Posterior vena cava (tissue), 2 donors: ENCODE measurements at places on chromosomes 2 and 18.

- DNase-seq = no peak
These were observed 273.7 kb upstream of the PIK3C3 start for GRCh38 chr18:41681138-41681880.

DNA sequence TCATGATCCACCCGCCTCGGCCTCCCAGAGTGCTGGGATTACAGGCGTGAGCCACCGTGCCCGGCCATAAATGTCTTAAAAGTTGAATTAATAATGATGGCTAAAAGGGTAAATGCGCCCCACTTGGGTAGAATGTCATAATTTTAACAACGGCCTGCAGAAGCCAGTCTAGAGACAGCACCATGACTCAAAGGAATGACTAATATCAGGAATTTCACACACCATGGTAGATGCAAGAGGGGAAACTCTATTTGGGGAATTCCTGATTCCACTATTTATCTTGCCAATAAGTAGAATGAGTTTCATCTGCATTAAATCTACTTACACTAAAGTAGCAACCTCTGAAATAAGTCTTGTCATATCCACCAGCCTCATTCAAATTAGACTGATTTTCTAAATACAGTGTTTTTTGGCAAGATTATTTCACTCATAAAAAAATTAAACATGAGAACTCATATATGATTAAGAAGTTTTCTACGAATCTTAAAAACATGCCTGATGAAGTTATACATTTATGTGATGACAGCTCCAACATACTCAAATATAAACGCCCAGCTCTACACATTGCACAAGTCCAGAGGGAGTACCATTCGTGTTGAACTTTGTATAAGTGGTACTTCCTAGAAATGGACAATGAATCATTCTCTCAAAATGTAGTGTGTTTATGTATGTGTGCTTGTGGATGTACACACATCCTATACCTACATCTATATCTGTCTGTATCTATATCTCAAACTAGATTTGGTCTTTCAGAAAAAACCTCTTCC lies 309.7 kb downstream of the IRS1 start:
- no peak for DNase-seq

DNA sequence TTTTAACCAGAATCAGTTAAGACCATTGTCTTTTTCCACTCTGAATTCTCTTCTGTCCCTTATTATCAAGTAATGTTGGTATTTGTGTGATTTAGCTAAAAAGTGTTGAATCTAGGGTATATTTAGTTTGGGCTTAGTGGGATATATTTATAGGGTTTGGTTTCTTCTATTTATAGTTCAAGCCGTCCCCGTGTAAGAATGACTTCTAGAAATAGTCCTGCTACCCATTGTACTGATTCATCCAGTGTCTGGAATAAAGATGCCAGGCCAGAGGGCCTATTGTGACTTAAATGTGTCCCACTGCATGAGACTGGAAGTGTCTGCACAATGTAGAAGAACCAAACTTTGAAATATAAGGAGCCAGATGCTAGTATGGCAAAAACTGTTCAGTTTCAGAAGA lies 364.8 kb downstream of the TNS1 start:
- DNase-seq = no peak

GRCh38 chr2:218557941-218558340 lies 10.2 kb downstream of the USP37 start:
- no peak for DNase-seq

DNA sequence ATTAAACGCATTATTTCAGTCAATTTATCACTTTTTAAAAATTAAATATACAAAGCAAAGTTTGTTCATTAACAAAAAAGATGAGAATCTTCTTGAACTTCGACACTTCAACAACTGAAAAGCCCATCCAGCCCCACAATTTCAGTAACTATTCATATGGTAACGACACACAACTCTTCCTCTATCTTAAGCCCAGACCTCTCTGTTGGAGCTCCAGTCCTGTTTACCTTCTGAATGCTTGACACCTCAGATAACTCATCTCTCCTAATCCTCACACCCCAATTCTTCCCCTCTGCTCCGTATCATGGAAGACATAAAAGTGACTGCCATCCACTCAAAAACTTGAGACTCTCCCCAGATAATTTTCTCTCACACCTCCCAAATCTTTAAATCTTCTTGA lies 12.6 kb downstream of the USP37 start:
- no peak for DNase-seq

DNA sequence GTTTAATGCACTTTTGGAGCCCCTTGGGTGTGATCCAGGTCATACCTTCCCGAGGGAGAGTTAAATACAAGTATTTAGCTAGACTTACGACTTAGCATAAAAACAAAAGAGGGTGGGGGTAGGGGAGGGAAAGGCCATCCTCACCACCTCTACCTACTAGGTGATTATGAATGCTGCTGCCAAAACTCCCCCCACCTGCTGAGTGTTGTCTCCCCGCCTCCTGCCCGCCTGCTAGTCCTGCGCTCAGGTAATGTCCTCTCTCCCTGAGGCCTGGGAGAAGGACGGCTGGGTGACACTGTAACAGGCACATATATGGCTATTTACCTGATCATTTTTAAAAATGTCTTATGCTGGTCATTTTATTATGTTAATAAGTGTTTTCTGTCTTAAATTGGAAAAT lies 3.0 kb upstream of the NCKAP5 start:
- no peak for DNase-seq

DNA sequence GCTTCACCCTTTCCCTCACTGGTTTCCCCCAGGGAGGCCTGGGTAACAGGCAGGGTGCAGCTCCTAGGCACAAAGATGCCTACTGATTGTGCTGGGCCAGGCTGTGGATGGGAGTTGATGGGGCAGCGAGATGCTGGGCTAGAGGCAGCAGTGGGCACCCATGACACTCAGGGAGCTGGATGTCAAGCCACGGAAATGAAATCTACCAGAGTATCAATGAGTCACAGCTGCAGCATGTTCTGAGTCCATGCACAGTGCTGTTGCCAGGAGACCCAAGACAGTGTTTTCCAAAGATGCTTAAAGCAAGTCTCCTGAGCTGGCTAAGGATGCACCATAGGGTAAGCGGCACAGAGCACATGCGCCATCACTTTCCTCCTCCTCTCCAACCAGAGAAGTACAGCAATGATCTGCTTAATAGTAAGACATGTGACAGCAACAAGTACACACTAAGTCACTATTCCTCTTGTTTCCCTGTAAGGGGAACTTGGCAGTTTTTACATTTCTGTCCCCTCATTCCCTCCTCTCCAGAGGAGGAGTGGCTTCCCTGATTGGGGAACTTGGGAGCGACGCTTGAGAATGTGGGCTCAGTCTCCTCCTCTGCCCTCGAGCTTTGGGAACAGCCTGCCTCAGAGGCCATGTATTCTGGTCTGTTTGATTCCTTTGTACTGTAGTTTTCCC lies 57.2 kb downstream of the CDC42EP3 start:
- no peak for DNase-seq

GRCh38 chr2:29014331-29014730 lies 33.2 kb downstream of the TOGARAM2 start:
- DNase-seq = no peak

DNA sequence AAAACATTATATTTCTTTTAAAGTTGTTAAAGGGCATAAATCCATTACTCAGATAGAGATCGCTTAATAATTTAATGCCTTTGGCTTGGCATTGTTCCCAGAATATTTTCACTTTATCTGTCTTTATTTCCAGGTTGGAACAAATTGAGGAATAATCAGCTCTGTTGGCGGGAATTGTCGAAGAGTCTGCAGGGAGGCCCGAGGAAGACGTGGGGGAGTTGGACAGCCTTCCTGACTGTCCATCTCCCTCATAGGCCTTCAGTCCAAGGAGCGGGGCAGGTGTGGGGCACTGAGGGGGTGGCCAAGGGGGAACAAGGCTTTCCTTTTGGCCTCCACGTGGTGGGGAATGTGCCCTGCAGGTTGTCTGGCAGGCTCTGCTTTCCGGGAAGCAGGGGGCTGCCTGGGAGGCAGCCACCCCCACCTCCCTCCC lies 179.6 kb downstream of the ZBTB7C start:
- no peak for DNase-seq

DNA sequence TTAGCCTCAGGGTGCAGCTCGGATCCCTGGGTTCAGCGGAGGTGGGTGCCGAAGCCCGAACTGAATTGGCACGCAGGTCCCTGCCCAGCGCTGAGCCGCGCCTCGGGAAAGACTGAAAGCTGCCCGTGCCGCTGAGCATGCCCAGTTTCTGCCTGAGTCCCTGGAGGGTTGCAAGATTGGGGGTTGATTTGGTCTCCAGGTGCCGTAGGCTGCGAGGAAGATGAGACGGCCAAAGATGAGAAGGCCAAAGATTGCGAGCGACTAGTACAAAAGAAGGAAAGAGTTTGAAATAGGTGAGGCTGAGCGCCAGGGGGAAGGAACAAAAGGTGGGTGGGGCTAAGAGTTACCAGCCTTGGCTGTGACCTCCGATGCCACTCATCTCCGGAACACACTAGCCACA lies 852 bp upstream of the KCNH7 start:
- DNase-seq = no peak

DNA sequence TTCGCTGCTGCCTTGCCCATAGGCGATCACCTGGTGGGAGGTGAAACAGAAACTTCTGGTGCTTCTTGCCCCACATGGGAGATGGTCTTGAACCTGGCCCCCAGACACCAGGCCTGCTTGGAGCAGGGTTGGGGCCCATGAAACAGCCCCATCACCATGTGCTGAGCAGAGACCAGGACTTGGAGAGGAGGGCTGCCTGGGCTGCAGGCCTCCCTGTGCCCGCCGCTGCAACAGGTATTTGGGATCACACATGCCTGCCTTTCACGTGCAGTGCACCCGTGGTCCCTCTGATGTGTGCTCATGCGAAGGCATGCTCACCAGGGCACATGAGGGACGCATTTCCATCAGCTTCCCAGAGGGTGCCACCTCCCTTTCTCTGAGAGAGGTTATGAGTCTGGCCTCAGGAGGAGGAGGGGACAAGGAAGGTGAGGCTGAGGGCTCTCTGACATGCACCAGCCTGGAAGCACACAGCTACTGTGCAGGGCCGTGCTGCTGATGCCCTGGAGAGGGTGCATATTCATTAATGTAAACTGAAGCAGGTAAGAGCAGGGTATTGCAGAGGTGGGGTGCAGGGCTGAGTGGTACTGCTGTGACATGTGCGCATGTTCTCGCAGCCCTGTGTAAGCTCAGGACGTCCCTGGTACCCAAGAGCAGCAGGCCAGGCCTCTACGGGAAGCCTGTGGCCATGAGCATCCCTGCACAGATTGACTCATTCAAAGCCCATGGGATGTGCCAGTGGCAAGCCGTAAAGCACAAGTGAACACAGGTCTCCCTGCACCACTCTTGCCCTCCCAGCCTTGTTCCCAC lies 4.2 kb upstream of the OXER1 start:
- DNase-seq = no peak

DNA sequence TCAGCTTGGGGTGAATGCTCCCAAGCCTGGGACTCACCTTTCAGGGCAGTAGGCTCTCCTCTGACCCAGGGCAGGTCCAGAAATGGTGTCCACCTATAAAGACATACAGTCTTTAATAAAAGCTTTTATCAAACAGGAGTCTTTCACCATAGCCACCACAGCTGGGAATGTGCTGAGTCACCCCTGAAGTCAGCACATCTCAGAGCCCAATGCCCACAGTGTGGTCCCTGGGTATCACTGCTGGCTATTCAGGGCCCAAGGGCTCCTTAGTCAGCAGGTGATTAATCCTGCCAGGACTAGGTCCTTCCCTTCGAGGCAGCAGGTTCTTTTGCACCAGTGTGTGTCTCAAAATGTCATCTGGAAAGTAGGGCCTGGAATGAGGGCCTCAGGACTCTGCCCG lies 181.9 kb downstream of the MEMO1 start:
- no peak for DNase-seq

DNA sequence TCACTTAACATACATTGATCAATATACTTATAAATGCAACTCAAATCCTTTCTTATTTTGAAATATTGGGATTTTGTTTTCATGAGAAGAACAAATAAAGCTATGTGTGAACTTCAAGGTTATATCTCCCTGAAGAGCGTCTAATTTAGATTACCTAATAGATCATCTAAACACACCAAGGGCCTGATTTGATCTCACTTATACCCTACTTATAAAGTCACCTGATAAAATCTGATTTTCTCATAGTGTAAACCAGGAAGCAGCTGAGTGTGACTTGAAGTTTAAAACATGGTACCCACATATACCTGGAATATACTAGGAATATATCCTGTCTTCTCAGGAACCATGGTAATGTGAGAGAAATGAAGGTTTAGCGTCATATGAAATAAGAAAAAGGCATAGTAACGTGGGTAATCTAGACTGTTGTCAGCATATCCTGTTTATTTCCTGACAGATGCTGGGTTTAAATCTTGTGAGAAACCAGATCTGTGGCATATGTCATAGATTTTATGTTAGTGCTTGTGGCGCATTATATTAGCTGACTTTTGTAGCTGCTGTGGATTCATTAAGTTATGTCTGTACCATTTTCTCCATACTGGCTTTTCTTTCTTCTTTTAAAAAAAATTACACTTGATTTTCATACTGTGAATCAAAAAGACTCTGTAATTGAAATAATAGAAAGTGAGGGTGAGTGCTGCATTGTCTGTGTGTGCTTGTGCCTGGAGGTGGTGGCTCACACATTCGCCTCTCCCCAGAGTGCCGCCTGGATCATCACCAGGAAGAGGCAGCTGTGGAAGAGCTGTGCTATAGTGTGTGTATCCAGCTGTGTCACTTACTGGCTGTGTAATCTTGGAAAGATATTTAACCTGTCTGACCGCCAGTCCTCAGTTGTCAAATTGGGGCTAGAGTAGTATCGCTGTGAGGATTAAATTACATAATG lies 164.0 kb downstream of the MYO3B start:
- no peak for DNase-seq

DNA sequence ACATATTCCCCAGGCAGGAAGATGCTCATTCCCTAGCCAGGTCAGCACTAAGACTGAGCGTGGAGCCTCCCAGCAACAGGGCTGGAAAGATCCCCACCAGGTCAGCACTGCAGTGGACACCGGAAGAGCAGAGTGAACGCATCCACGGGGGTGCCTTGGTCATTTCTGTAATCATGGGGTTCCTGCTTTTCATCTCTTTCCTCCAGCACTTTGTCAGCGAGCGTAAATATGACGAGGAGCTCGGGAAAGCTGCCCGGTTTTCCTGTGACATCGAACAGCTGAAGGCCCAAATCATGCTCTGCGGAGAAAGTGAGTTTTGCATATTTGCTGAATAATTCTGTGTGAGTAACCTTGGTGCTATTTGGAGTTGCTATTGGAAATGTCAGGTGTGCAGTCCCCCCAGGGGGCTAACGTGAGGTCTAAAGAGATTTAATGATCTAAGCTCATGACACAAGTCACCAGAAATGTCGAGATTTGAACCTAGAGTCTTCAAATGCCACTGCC lies 40.1 kb downstream of the KCTD18 start:
- DNase-seq = no peak

DNA sequence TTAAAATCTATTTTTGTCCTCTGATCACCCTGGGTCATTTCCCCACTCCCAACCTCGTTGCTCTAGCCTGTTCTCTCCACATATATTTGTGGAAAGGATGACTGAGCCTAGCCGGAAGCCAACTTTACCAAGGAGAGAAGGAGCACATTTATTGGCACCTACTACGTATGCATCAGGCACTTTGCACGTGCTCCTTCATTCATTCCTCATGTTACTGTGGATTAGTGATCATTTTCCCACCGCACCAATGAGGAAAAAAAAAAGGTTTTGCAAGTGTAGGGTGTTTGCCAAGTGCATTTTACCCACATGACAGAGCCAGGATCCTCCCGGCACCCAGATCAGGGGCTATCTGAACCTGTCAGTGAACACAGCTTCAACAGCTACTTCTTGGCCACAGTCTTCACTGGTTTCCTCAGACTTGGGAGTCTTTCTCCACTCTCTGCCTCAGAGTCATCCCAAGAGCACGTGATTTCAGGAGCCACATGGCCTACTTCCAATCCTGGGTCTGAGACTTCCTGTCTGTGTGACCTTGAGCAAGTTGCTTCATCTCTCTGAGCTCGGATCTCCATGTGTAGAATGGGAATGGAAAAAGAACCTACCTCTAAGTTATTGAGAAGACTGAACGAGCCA lies 1.9 kb upstream of the C1QL2 start:
- no peak for DNase-seq

- no peak for DNase-seq
These were observed 182.6 kb downstream of the FSIP2 start for GRCh38 chr2:185921048-185921756.
